ENCODE measurements at places on chromosomes 2 and 18.

DNA sequence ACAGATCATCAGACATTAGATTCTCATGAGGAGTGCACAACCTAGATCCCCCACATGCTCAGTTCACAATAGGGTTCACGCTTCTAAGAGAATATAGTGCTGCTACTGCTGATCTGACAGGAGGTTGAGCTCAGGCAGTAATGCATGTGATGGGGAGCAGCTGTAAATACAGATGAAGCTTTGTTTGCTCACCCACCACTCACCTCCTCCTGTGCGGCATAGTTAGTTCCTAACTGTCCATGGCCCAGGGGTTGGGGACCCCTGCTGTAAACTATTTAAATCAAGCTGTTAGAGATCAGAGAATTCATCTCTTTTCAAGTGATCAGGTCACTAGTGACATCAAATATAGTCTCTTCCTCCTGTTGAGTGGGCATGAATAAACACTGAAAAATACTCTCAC lies 88.8 kb upstream of the ACVR2A start:
- DNase-seq, result no peak

GRCh38 chr2:65818873-65819451 lies 386.6 kb upstream of the SPRED2 start:
- DNase-seq, result no peak

GRCh38 chr2:159584796-159585195 lies 31.6 kb downstream of the BAZ2B start:
- no peak for DNase-seq

DNA sequence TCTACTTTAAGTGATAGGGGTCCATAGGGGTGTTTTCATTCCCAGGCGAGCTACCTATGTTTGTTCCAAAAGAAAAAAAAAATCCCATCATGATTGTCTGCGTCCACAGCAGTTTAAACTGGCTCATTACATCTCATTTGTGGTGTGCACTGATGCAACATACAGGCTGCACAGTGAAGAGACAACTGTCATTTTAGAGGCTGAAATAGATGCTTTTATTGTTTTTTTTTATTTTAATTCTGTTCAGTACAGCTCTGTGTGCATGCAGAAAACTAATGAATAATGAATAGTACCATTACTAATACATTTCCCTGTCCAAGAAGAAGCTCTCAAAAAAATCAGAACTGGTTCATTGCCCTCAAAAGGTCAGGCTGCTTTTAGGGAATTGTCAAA lies 92.8 kb upstream of the ZNF516 start:
- no peak for DNase-seq

DNA sequence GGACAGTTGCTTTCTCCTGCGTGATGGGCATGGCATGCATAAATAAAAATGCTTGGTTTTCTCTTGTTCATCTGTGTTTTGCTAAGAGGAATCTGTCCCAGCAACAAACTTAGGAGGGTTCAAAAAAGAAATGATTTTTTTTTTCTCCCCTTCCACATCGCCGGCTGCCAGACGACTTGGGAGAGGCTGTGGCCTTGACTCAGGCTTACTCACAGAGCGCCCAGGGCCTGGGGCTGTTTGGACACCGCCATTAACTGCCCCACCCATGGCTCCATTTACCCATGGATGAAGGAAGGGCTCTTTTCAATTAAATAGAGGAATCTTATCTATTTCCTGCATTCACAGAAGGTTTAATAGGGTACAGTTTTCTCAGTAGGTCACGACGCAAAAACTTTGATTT lies 22.3 kb upstream of the SERPINB5 start:
- no peak for DNase-seq

GRCh38 chr2:27798948-27799645 lies 27.6 kb downstream of the MRPL33 start:
- DNase-seq, result no peak

DNA sequence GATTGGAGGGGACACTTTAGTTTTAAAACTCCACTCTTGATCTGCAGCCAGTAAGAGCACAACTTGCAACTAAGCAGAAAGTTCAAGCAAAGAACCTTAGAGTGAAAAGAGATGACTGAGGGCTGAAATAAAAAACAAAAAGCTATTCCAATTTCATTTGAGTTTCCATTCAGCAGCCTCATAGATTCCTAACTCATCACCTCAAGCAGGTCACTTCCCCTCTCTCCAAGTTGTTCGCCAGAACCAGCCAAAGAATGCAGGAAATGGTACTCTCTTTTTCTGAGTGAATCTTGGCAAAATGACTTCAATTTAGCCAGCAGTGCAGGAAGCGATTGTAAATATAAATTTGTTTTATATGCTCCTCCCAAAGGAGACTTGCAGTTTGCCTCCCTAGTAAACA lies 213.3 kb downstream of the SETBP1 start:
- DNase-seq, result no peak

- no peak for DNase-seq
These were observed 269.2 kb downstream of the AGAP1 start for GRCh38 chr2:235762832-235763598.

GRCh38 chr18:49020129-49020528 lies 69.4 kb upstream of the SMAD7 start:
- no peak for DNase-seq

DNA sequence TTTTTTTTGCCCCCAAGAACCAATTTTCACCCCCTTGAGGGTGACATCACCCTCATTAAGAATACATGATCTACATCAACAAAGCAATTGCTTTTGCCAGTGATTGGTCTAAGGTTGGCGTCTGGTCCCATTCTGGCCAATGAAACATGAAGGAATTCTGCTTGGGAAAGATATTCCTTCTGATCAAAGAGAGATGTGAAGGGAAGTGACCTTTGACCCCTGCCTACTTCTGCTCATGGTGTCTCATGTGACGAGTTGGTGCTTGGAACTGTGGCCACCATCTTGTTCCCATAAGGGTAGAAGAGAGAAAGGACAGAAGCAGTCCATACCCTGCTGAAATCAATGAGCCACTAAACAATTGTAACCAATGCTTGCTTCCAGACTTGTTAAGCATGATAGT lies 85.1 kb downstream of the LBH start:
- DNase-seq, result no peak

DNA sequence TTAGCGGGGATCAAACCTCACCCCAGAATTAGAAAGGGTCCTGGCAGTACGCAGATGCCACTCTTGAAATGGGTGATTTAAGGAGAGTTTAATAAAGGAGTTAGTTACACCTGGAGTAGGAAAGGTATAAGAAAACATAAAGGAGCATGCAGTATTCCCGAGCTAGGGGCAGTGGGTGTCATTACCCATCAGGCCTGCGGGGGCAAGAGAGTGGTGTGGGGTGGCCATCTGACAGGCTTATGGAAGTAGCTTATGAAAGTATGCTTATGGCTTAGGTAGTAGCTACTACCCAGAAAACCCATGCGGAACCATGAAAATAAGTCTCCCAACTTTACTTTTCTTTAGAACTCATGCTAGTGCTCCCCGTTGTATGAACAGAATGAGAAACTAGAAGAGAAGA lies 568.9 kb upstream of the ACVR2A start:
- DNase-seq, result no peak

DNA sequence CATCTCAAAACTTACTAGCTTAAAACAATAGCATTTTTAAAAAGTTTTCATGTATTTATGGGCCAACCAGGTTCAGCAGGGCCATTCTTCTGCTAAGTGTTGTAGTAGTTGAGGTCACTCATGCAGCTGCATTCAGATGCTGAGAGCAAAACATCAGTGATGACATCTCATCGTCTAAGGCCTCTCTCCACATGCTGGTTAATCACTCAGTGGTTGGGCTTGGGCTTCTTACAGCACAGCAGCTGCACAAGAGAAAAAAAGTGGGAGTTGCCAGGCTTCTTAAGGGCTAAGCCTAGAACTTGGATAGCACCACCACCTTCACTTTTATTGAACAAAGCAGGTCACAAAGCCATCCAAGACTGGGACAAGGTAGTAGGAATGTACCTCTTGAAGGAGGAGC lies 190.3 kb downstream of the IRS1 start:
- DNase-seq, result no peak

- no peak for DNase-seq
These were observed 17.1 kb downstream of the EDAR start for GRCh38 chr2:108971661-108972566.

DNA sequence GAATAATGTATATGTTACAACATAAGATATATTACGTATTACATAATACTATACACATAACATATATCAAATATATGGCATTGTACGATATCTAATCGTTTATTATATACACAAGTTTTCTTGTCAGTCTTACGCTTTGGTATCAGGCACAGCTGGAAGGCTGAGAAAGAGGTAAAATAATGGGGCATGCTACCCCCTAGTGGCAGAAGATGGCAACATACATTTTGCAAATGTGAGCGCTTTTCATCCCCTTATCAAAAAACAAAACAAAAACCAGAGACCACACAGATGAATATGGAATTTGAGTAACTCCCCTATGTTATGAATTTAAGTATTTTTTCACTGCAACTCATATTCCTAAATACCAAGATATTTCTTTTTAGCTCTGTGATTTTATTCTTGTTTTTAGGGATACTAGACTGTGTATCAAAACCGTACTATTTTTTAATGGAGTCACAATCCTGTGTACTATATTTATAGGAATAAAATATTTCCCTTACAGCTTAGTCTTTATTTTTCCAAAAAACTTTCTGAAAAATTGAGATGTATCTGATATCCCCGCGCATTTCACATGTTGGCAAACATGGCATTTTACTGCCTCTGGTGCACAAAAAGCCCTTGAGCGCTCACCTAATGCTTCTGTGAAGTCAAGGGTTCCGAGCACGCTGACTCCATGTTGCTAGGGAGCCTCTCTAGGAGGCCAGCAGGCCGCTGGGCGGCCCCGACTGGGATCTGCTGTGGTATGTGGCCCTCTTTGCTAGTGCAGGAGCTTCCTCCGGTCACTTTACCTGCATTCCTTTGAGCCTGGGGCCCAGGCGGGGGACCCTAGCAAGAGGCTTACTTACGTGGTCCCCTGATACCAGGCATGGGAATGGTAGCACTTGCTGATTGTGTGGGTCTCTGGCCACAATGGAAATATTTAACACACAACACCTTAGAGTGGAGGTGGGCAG lies 62.5 kb downstream of the SLC4A3 start:
- no peak for DNase-seq

DNA sequence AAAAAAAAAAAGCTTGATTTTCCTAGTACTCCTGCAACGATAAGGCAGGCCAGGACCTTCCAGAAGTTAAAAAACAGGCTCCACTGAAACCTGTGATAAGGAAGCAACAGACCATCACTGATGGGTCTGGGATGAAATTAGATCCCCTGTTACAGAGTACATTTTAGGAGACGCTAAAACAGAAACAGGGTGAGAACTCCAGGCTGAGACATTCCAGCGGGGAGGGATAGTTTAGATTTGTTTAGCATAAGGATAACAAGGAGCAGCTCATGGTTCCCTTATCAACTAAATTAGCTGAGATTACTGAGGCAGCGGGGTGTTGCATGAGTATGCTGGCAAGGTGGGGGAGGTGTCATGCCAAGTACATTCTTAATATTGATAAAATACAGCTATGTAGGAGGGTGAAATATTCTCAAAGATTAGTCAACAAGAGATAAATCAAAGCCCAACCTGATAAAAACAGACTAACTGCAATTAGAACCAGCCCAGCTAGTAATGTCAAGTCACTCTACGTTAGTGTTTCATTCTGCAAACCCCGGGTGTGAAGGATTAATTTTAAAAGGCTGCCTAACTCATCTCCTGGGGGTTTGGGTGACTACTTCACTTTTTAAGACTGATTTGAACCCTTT lies 75.0 kb upstream of the BZW1 start:
- no peak for DNase-seq

GRCh38 chr2:212294816-212295215 lies 243.8 kb downstream of the ERBB4 start:
- no peak for DNase-seq

DNA sequence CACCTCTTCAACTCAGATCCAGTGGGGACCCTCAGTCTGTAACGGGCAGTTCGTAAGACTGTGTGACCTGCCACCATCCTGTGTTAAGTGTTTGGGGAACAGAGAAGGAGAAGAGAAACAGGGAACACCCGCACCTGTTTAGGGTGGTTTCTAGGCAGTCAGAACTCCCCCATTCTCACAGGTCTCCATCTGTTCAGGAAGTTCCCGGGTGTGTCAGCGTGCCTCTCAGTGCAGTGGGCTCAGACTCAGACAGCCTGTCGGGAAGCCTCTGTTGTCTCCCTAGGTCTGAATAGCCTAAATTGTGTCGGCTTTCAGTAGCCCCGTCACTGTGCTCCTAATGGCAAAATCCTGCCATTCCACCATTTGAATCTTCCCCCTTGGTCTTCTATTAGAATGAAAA lies 256.6 kb downstream of the LOXHD1 start:
- no peak for DNase-seq

- no peak for DNase-seq
These were observed 216.9 kb upstream of the VWC2L start for GRCh38 chr2:214193943-214194342.

DNA sequence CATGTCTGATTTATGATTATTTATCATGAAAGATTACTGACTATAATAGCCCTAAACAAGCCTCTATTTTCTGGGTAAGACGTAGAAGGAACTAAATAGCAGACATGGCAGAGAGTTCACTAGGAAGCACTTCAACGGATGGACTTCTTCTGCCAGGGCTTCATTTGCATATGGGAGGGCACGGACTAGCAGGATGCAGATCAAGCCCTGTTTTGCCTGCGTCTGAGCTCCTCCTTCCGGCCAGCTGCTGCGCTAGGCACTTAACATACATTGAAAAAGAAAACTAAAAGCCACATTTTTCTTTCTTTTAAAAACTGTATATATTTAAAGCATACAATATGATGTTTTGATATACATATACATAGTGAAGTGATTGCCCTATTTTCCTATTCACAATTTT lies 340.0 kb upstream of the MEX3C start:
- DNase-seq, result no peak

DNA sequence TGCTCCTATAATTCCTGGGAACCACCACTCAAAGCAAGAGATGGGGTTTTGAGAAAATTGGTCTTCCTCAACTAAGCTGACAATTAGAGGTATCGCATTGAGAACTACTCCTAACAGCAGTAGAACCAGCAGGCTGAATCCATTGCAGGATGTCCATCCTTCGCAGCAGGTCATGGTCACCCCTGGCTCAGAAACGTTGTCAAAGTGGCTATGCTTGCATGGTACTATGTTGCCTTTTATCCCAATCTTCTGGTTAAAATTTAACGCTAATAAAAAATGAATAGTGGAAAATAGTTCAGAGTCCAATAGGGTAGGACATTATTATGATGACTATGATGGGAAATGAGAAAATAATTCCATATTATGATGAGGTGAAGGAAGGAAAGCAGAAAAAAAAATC lies at the start of gene TM4SF20:
TSS of gene TM4SF20 (minus strand) at position 212 of the 400 bp plus-strand sequence. CDS start at position 174, 38 bp downstream.
- no peak for DNase-seq

GRCh38 chr2:10493075-10493633 lies 45.0 kb upstream of the ODC1 start:
- no peak for DNase-seq

DNA sequence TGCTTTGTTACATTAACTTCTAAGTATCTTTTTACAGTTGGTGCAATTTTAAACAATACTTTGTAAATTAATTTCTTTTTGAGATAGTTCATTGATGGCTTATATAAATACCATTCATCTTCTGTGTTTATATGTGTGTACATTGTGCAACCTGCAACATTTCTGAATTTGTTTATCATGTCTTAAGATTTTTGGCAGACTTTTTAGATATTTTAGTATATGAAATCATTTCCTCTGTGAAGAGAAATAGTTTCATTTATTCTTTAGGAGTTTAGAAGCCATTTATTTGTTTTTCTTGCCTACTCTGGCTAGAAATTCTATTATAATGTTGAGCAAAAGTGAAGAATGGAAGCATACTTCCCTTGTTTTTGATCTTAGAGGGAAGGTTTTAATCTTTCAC lies 337.8 kb upstream of the DSEL start:
- no peak for DNase-seq
